Stimulated activated CD4-positive, alpha-beta T cell treated with anti-CD3 and anti-CD28 coated beads, Interleukin-1b, Interleukin-23, amount 100 ng/mL, for 24 hours (primary cell): ENCODE measurements at places on chromosomes 1 and 21.

- DNase-seq: no peak
These were observed 10.2 kb downstream of the VN1R5 start for GRCh38 chr1:247266053-247266452.

GRCh38 chr1:89465201-89465600, 59.4 kb upstream of the LRRC8B start:
- no peak for DNase-seq

DNA sequence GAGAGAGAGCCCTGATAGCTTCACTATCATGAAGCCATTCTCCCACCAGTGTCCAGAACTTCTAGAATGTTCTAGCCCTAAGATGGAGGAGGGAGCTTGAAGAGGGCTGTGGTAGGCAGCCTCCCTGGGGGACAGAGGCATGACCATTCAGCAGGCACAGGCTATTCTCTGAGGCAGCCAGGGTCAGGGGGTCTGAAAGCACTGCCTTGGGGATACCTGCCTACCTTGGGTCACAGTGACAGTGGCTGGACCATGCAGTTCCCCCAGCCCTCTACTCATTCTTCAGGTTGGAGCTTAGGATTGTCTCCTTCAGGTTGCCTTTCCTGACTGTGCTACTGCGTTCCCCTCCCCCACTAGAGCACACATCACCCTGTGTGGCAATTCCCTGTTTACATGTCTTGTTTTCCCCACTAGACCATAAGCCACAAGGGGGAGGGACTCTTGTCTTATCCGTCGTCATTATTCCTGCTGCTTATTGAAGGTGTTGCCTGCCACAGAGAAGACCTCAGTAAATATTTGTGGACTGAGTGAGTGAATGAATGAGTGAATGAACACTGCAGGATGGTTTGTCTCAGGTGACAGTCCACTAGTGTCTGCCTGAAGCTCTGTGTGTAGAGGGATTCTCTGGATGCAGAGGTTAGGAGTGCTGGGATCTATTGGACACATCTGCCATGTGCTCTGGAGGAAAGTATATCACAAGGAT, 5.2 kb downstream of the ZDHHC18 start:
- no peak for DNase-seq

DNA sequence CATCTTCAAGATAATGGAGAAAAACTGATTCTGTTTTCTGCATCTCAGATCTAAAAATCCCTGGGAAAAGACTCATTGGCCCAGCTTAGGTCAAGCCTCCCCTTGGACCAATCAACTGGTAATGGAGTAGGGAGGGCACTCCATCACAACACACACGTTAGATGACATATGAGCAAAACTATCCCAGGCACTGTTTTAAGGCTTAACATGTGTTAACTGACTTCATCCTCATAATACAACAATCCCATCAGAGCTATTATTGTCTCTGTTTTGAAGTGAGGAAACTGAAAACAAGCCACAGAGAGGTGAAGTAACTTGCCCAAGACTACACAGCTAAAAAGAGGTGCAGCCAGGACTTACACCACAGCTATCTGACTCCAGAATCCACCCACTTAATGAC, 14.7 kb upstream of the CITED4 start:
- no peak for DNase-seq

GRCh38 chr1:22753481-22753971, 42.9 kb downstream of the EPHB2 start:
- DNase-seq: no peak

DNA sequence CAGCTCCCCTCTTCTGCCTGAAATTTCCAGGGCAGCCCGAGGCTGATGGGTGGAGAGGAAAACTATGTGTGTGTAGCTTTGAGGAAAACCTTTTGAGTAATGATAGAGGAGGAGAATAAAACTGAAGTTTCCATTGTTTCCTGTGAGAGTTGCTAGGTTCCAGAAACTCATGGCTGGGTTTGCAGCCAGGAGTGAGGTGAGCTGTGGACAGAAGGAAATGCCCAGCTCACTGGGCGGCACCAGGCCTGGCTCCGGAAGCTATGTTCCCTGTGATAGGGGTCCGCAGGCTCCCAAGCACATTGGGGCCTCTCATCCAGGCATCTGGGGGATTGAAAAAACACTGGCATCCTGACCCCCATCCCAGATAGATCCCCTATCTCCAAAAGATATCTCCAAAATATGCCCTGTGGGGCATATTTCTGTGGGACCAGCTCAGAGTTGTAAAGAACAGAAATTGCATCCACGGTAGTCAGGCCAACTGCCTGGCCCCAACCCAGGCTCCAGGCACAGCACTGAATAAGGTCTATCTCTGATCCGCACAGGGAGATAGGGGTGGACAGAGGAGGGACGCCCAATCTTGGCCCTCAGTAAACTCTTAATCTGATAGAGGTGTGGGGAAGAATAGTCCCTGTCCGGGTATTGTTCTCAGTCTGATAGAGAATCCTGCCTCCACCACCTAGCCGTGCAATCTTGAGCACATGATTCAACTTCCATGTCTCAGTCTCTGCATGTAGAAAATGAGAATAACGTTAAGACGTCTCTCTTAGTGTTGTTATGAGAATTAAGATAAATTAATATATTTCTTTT, 1.8 kb upstream of the HSPG2 start:
- no peak for DNase-seq

GRCh38 chr1:2544875-2545640, 11.1 kb upstream of the TNFRSF14 start:
- DNase-seq: no peak

DNA sequence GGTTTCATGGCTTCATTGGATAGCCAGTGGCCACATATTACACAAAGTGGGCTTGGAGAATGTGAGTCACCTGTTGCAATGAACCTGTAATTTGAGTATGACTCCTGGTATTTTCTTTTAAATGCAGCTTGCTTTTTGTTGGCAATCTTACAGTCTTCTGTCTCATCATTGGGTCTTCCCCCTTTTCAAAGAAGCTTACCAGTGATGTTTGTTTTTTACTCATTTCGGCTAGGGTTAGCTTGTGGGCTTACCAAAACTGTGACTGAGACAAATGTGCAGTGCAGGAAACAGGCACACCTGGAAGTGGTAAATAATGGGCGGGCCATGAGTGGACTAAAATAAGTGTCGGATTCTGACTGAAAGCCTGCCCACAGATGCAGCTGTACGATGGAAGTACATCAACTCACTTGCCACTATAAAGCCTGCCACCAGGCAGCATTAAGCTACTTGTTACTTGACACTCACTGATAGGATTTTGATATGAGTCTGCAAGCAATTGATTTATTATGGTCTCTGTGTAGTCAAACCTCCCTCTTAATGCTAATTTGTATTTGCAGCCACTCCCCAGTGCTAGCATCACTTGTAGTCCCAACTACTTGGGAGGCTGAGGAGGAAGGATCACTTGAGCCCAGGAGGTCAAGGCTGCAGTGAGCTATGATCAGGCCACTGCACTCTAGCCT, 4.2 kb downstream of the HHAT start:
- peak; percentile 30 for DNase-seq

DNA sequence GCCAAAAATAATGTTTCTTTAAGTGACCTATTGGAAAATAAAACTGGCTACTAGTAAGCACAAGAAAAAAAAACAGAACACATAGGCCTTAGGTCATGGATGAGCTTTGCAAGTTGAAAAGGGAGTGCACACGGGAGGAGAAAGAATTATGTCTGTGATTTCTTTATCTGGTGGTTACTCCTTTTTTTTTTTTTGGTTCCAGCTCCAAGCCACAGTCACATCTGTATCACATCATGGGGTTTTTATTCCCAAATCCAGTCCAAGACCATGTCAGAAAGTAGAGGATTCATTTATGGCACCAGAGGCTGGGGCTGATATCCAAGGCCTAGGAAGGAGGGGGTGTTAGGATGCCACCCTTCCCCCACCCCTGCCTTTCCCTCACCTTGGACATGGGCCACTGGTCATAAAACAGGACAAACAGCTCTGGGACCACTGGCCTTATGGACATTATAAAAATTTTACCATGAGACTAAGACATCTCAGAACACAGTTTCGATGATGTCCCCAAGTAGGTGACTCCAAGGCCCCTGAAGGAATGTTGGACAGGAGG, 10.3 kb upstream of the HEYL start:
- DNase-seq: no peak

DNA sequence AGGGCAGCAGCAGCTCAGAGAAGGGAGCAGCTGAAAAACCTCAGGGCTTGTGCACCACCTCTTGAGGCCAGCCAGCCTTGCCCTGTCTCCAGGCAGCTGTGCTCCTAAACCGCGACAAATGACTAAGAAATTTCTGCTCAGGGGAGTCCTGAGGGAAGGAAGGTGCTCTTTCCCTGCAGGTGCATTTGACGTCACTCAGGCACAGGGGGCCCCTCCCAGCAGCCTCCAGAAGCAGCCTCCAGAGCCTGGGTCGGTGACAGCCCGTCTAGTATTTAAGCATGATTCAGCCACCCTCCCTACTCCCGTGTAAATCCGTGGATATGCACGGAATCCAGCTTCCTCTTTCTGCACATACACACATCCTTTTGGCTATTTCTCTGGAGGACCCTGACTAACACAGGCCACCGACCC, 560.5 kb downstream of the KIF26B start:
- no peak for DNase-seq

DNA sequence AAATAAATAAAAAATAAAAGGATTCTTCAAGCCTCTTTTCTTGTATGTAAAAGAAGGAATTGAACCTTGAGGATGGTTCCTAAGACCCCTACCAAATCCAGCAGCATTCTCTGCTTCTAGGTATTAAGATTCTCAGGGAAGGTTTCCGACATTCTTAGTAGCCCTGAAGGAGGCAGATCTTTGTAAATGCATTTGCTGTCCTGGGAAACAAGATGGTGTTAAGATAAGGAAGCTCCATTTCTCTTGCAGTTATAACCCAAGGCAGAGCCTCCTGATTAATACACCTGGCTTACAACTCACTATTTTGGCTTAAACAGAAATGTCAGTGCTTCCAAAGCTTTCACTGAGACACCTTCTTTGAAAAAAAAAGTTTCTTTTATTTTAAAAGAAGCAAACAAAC, 393.8 kb downstream of the DISC1 start:
- no peak for DNase-seq

DNA sequence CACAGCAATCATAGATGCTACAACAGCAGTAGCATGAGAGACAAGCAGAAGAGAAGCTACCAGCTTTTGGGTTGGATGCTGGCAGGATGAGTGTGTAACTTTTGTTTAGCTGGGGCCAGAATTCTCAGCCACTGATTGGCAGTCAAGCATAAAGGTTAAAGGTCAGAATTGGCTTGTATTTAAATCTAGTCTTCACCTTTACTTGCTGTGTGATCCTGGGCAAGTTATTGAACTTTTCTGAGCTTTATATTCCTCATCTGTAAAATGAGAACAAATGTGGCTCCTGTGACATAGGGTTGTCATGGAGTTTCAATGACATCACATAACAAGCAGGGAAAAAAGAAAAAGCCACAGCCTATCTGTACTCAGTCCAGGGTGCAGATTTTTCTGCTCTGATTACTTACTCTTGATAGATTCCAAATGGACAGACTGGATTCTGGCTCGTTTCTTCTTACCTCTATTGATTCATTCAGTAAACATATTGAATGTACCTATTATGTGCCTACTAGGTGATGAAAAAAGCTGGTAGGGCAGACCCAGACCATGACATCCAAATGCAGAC, 2.8 kb upstream of the AZIN2 start:
- no peak for DNase-seq

DNA sequence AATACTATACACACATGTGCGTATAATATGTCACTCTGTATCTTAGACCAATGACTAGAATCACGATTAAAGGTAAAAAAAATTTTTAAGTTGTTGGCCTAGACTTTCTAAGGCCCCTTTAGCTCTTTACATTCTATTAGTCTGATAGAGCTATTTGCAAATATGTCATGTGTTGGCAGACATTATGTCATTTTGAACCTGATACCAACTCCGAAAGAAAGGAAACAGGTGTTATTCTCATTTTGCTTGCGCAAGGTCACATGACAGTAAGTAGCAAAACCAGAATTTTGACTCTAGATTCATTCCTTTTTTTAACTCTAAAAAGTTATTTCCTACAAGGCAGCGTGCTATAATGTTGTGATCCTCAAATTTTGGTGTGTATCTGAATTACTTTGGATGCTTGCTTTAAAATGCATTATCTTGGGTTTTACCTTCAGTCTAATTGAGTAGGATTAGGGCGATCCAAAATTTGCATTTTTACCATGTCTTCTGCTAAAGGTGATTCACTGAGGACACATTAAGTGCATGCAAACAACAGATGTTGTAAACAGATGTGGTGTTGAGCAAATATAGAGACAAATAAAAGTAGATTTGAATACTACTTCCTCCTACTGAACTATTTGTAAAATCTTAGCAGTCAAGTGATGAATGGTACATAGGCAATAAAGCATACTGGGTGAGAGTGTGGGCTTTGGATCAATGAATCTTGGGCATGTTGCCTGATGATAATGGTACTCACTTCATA, 63.5 kb upstream of the KIAA1614 start:
- no peak for DNase-seq

DNA sequence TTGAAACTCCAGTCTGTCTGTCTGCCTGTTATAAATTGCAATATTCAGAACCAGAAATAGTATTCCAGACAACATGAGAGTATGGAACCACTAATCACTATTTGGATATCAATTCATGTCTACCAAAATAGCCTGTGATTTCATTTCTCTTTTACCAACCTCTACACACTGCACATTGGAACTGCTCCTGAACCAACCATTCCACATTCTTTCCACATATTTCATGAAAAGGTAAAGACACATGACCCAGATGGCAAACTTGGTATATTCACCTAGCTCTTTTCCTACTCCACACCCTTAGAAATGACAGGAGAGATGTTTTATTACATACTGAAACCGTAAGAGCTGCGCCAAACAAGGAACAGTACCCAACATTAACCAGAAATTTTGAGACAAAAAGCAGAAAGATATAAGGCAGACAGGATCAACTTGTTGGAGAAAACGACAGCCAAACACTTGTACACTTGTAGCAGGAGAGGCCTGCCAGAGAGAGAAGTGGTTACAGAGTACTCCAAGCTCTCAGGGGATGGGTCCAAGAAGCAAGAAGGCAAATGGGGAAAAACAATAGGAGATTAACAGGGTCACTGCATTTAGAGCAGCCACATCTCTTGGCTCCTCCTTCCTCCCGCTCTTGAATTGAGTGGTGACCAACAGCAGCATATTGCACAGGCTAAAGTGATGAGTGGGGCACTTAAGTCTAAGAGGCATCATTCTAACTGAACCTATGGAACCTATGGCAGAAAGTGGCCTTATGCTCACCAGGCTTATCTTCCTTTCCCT, 148.7 kb downstream of the SETD4 start:
- DNase-seq: no peak

GRCh38 chr1:193321242-193321840, 134.9 kb upstream of the B3GALT2 start:
- DNase-seq: no peak

DNA sequence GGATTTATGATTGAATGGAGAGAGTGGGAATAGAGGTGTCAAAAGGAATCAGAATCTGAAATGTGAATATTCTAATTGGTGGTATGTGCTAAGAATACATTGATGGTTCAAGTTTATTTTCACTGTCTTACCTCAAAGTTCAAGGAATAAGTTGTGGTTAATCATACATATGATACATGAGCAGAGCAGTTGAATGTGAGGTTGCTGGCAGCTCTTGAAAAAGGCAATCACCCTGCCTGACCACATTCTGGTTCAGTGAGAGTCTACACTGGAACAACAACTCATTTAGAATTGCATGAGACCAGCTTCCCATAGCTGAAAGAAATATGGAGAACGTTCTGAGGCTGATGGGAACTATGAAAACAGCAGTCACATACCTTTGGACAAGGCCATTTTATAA, 68.3 kb upstream of the ARHGAP29 start:
- no peak for DNase-seq
